ENCODE measurements at places on chromosomes 12 and 14.

DNA sequence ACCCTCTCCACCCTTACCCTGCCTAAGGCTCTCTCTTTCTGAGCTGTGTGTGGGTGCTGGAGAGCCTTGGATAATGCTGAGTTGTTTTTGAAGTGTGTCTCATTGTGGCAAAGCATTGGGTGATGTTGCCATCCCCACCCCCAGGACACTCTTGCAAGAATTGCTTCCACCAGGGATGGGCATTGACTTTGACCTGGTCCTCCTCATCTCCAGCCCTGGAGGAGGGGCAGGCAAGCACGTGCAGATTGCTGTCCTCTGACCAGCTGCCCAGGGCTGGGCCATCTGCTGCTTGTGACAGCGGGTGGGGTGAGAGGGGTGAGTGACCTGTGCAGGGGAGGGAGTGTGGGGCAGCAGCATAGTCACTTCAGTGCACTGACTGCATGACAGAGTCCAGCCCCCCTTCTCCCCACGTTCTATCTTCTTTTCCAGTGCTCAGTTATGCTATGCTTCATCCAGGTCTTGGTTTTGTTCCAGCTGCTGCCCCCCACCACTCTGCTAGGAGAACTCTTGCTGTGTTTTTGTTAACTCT, 26.2 kb downstream of the SUSD6 start:
- DNase-seq: no peak

DNA sequence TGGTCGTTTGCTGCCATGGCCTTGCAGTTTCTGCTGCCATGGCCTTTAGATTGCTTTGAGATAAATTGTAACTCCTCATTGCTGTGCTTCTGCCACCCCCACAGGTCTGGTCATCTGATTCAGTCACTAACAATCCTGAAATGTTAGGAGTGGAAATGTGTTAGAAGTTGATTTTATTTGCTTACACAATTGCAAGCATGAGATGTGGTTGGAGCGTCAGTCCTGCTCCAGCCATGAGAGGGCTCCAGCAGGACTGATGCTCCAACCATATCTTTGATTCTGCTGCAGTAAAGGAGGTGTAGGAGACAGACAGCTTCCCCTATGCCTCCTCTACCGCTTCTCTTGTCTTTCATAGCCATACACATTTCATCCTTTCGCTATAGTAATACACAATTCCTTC, 226.8 kb upstream of the RGS6 start:
- no peak for DNase-seq

DNA sequence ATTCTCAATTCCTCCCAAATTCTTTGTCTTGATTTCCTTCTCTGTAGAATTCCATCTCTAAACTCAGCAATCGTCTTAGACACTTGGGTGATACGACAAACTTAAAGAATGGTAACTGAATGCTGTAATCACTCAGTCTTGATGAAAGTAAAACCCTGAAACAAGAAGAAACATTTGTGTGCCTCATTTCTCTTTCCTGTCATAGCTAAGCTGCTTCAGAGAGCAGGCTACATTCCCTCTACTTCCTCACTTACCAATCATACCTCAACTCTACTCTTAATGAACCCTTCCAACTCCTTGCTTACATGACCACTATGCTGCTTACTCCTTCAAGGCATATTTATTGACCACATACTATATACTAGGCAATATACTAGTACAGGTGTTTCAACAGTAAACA, 8.3 kb downstream of the MAP4K5 start:
- DNase-seq: no peak

DNA sequence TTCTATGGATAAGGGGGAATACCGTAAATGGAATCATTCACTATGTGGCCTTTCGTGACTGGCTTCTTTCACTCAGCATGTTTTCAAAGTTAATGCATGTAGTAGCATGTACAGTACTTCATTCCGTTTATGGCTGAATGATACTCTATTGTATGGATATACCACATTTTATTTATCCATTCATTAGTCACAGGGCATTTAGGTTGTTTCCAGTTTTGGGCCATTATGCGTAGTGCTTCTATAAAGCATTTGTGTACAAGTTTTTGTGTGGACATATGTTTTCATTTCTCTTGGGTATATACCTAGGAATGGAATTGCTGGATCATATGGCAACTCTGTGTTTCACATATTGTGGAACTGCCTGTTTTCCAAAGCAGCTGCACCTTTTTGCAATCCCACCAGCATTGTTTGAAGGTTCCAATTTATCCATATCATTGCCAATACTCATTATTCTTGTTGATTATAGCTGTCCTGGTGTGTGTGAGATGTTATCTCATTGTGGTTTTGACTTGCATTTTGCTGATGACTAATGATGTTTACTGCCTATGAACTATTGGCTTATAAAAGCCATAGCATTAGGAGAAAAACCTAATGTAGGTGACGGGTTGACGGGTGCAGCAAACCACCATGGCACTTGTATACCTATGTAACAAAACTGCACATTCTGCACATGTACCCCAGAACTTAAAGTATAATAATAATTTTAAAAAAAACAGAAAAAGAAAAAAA, 45.5 kb downstream of the ATF7IP start:
- DNase-seq: no peak

GRCh38 chr12:125070661-125071390, 5.6 kb downstream of the AACS start:
- DNase-seq: no peak

DNA sequence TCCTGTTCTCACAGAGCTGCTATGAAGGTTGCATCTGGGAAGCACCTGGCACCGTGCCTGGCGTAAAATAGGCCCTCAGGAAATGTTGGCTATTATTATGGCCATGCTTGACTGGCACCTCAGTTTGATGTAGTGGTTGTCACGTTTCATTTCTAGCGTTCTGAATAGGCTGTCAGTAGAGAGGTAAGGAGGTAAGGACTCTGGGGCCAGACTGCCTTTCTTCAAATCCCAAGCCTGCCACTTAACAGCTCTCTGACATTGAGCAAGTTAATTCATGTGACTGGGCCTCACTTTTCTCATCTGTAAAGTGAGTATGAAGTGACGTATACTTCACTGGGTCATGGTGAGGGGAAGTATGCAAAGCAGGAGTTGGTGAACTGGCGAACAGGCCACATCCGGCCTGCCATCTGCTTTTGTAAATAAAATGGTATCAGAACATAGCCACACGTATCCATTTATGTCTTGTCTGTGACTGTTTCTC, 196.2 kb downstream of the CACNA1C start:
- DNase-seq: no peak

DNA sequence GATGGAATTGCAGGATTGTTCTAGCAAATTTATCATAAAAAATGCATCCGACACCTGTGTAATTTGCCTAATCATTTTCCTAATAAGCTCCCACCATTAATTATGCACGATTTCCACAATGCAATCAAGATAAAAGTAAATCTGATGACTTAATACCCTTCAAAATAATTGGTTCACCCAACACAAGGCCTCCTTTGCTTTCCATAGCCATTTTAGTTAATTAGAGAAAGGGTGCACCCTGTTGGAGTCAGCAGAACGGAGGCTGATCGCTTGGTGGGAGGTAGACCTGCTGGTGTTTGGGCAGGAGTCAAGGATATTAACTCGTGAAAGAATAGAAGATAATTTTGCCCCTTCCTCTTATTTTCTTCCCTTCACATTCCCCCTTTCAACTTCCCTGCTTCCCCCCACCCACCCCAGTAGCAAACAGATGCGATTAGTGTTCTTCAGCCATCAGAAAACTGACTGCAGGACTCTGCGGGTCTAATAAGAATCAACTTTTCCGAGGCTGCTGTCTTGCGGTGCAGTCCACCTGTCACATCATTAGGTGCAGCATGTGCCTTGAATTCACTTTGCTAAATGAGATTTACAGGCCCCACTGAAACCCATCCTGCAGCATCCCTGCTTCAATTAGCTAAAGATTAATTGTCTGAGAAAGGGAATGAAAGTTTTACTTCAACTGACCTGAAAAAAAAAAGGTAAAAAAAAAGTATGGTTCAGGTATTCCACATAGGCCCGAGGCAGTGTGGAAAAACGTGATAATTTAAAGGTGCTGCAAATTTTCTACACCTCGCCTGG, 553.7 kb upstream of the LMO3 start:
- no peak for DNase-seq

DNA sequence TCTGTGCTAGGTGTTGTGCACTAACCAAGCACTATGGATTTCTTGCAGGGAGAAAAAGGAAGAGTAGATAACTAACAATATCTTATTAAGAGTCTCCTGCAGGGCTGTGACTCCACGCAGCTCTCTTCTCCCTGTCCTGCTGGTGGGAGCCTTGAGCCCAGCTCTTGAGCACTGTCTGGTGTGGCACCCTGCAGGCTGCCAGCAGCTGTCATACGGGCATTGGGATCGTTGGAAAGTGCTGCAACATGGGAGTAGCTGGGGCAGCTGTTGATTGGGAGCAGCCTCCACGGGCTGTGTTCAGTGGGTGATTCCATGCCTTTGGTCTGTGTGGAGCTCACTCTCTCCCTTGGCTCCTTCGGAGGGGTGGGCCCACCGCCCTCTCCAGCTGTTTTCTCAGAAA, 125.3 kb downstream of the FBXL14 start:
- DNase-seq: no peak

DNA sequence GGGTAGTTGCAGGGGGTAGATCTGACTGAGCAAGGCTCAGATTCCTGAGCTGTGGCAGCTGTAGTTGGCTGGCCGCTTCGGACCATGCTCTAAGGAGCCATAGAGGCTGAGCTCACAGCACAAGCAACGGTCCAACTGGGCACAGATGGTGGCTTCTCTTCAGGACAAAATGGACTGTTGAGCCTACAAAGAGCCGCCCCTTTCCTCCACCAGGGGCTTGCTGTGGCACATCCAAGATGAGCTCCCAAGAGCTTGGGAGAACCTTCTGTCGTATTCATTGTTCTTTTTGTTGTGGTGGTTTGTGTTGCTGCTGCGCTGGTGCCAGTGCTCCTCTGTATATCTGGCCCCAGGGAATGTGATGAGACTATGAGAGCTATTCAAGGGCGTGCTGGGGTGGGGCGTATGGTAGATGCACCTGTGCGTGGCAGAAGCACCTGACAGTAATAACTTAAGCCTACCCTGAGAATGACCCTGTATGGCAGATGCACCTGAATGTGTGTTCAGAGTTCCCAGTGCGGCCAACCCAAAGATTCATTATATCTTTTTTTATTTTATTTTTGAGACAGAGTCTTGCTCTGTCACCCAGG, 17.8 kb upstream of the LGALS3 start:
- no peak for DNase-seq

DNA sequence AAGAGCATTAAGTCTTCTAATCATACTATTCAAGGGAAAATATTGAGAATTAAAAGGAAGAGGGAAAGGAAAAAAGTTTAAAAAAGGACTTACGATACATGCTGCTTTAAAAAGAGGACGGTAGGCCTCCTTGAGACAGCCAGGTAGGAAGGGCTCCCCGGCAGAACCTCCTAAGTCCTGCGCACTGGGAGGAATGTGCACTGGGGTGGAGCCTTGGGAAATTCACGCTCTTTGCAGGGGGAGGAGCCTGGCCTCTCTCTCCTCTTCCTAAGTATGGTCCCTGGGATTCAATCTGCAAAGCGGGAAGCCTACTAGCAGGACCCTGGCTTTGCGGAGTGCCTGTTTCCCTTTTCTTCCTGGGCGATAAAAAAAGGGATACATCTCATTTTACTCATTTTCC, 553.0 kb downstream of the RPS29 start:
- no peak for DNase-seq

DNA sequence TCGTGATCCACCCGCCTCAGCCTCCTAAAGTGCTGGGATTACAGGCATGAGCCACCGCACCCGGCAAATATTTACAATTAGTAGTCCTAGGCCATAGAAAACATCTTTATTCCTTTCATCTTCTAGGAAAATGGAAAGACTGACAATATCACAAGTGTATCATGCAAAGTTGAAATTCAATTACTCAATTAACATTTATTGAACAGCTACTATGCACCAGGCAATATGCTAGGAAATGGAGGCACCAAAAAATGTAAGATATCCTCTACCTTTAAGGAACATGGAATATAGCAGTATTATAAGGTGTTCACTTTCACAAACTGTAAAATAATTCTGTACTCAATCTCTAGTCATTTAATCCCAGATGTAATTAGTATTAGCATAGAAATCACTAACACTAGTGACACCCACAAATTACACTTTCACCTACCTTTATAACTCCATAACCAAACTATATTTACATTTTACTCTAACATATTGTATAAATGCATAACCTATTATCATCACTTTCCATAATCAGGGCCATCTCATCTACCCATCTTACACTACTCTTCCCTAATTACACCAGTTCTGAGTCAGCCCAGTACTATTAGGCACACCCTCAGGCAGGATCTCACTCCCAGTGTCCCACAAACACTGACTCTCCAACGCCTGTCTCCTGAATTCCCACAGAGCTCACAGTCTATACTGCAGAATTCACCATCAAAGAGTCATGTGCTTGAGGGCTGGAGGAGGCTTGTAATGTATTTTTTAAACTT, 10.4 kb downstream of the CORO1C start:
- DNase-seq: no peak

DNA sequence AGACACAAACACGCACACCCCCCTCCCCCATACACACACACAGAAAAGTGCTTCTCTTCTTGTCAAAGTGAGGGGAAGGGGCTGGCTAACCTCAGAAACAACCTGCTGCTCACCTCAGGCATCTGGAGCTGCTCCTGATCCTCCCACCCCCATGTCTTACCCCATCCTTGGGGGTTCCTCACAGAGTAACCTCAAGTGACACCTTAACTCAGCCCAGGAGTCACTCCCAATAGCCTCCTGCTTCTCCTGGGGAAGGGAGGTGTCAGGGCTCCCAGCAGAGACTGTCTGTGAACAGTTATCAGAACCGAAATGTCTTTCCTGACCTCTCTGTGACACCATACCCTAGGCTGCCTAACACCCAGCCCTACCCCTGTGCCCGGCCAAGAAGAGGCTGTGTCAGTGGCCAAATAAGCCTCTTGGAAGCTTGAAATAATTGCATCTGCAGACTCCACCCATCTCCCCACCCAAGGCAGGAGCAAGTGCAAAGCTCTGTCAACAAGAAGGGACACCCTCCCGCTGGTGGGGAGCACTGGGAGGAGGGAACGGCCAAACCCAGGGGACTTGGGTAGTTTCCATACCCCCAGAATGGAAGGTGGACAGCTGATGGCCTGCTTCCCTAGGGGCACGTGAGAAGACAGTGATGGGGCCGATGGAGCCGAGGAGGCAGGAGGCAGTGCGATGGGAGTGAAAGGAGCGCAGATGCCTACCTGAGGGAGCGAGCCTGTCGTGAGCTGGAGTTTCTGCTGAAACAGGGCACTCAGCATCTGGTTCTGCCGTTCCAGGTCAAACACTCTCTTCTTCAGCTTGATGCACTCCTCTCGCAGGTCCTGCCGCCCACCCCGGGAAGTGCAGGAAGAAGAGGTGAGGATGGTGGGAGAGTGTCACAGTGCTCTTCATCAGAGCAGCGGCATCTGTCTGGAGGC, 26.8 kb downstream of the NCKAP5L start:
- no peak for DNase-seq

Data from stimulated activated CD4-positive, alpha-beta T cell treated with anti-CD3 and anti-CD28 coated beads, Interleukin-4, amount 100 ng/mL, for 48 hours (primary cell).